ENCODE measurements at places on chromosomes 3 and 15. TPM values are rescaled to one million over a fixed set of nuclear protein-coding genes. Genes with fewer than 3 reads are reported as not detected.

Gene PIGBOS1
- 17.7 TPM for total RNA-seq

Gene TF
- total RNA-seq, result 0.59 TPM

DNA sequence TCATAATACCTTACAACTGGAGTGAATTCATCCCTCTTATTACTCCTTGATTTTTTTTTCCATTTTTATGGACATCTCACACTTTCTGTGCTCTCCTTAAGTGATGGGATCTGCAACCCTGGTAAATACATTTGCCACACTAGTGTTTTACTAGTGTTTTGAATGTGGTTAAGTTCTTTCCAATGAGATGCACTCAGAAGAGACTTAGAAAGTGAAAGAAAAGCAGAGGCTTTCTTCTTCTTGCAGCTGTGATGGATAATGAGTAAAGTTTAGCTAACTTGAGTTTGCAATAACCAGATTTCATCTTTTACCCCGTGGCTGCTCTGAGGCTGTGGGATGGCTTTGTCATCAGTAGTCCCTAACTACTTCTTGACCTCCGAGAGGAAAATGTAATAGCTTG lies 1248.4 kb downstream of the NSUN3 start:
- no peak for DNase-seq

Gene DAPK2
- 0.69 TPM for total RNA-seq

DNA sequence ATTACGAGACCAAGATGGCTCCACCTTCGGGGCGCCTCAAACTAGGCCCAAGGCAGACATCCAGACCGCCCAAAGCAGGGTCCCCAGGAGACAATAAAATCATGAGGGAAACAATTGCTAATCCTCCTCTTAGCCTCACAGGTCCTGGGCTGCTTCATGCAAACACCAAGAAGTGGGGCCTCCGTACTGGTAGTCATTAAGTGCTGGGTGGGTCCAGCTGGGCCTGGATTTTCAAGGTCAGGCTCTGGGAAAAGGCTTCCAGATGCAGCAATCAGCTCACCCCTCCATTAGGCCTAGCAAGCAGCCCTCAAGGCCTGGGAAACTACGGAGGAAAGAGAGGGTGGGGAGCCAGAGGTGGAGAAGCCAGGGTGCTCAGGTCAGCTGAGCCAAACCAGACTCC lies 634 bp downstream of the FBXL22 start:
- DNase-seq, result no peak

GRCh38 chr3:180250172-180250571 lies 213.4 kb upstream of the PEX5L start:
- no peak for DNase-seq

Gene CNTN4
- not detected for total RNA-seq

Gene CORO2B
- not detected for total RNA-seq

Gene PGBD4
- total RNA-seq, result 3.0 TPM

Gene GOLGA8O
- total RNA-seq, result not detected

Gene HSPBAP1
- total RNA-seq, result 25.5 TPM

Gene THPO
- not detected for total RNA-seq

GRCh38 chr3:14862661-14863230 lies 44.0 kb downstream of the FGD5 start:
- no peak for DNase-seq

Gene CTXND1
- total RNA-seq, result 1.9 TPM

Gene CLDN18
- total RNA-seq, result not detected

Gene FBXO40
- 0.08 TPM for total RNA-seq

- no peak for DNase-seq
Measured at GRCh38 chr3:115698851-115699591, 75.7 kb downstream of the GAP43 start.

DNA sequence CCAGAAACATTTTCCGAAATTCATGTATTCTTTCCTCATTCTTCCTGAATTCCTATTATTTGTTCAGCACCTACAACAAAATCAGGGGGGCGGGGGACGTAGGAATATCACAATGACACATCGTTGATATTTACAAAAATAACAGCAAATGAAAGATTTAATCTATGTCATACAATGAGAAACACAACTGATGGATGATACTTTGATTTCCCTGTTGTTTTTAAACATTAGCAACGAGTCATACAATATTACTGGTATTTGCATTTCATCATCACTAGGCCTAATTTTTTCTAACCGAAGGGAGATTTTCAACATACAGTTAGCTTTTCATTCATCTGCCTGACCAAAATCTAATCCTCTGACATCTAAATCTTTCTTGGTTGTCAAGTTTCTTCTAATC lies 45.3 kb upstream of the INO80 start:
- no peak for DNase-seq

DNA sequence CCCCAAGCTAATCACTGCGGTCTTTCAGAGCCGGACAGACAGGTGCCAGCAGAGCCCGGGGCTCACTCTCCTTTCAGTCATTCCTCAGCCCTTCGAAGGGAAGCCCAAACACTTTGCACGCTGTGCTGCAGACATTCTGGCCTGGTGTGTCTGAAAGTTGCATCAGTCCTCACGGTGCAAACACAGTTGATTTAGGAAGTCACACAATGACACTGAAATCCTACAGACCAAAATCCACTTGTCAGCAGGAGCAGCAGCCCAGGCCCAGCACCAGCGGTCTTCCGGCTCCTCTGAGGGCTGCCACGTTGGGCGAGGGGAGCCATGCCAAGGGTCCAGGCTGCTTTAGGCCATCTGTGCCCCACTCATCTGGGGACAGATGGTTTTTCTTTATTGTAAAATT lies 61.6 kb downstream of the RGMA start:
- DNase-seq, result no peak

Gene PCSK6
- total RNA-seq, result 11.1 TPM

Gene NEK10
- 0.32 TPM for total RNA-seq

Gene ONECUT1
- 5.0 TPM for total RNA-seq

DNA sequence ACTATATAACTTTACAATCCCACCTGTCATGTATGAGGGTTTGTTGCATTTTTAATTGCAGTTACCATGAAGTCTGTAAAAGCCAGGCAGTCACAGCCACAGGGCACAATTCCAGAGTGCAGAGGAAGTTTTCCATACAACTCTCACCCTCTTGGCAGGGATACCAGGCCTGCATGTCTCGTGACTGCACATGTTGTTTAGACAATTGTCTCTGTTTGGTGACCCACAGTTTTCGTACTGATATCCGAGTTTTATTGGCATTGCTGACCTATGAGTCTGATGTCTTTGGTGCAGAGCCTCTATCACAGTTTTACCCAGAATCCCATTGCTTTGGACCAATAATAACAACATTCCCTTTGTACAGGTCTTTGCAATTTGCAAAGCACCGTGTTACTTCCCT lies 24.9 kb upstream of the MYZAP start:
- DNase-seq, result peak; percentile 14

- DNase-seq, result peak; percentile 60
Measured at GRCh38 chr3:131349946-131350347, 31.6 kb upstream of the NUDT16 start.

DNA sequence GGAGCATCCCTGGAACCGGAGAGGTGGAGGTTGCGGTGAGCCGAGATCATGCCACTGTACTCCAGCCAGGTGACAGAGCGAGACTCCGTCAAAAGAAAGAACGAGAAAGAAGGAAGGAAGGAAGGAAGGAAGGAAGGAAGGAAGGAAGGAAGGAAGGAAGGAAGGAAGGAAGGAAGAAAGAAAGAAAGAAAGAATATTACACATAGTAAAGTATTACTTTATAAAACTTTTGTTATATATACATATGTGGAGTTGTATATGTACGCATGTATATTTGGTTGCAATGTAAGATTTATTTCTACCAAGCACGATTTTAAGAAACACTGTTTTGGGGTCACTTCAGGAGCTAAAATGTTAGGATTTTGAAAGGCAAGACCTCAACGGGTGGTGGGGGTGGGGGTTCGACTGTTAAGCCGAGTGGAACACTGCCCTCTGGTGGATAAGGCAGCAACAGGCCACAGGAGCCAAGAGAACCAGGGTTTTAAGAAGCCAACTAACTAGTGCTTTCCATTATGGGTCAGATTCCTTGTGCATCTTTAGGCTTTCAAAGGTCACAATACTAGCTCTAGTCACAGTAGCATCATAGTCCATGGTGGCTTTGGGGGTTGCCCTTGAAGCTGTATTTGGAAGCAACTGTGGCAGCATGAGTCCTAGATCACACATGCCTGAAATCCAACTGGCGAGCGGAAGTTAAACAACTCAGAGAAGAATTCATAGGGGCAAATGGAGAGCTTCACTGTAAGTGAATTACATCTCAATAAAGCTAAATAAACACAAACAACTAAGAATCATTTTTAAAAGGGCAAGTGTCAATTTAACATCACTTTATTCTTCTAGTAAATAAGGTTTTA lies 22.5 kb downstream of the GLB1 start:
- DNase-seq, result peak; percentile 82

GRCh38 chr3:31288641-31289100 lies 244.1 kb upstream of the STT3B start:
- DNase-seq, result peak; percentile 67

DNA sequence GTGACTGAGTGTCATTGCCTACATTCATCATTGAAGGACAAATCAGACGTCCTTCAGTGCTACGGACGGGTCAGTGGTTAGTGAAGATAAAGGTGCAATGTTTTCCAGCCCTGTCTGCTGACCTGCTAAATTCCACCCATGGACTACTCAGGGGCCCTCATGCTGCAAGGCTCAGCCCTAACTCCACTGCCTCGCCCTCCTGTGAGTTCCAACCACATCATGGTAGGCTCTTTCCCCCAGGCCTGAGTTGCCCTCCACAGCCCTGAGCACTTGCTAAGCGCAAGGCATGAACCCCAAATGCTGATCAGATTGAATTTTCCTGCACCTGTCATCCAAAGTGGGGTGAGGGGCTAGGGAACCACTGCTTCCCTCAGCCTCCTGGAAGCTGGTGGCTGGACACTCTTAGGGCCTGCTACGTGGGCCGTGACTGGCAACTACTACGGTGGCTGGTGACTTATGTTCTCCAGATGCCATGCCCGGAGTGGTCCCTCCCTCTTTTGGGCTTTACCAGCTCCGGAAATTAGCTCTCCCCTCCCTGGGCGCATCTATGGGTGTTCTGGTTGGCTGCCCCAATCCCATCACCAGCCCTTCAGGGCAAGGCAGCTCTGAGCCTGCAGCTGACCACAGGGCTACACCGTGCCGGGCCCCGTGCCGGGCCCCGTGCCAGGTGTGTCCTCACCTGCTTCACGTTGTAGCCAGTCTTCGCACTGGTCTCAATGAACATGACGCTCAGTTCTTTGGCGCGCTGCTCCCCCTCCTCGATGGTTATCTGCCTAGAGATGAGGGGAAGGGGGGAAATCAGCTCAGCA lies 32.1 kb downstream of the SRPRB start:
- no peak for DNase-seq

DNA sequence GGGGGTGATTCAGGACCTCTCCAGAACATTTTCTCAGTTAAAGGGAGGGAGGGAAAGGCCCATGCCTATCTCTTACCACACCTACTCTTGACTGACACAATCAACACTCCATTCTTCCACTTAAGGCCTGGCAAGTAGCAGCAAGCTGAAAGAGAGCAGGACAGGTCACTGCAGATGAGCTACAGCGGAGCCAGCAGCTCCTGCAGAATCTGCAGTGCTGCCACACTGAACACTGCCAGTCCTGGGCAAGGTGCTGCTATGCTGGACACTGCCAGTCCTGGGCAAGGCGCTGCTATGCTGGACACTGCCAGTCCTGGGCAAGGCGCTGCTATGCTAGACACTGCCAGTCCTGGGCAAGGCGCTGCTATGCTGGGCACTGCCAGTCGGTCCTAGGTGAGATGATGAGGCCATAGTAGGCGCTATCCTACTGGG lies 143.7 kb downstream of the MYLK start:
- DNase-seq, result no peak

- DNase-seq, result no peak
Measured at GRCh38 chr3:119647171-119647570, 13.2 kb downstream of the POPDC2 start.

GRCh38 chr3:25080461-25080860 lies 347.6 kb upstream of the RARB start:
- no peak for DNase-seq

Gene UMPS
- 34.9 TPM for total RNA-seq

Gene IMPG2
- total RNA-seq, result 0.03 TPM

Gene HTD2
- total RNA-seq, result 14.4 TPM

DNA sequence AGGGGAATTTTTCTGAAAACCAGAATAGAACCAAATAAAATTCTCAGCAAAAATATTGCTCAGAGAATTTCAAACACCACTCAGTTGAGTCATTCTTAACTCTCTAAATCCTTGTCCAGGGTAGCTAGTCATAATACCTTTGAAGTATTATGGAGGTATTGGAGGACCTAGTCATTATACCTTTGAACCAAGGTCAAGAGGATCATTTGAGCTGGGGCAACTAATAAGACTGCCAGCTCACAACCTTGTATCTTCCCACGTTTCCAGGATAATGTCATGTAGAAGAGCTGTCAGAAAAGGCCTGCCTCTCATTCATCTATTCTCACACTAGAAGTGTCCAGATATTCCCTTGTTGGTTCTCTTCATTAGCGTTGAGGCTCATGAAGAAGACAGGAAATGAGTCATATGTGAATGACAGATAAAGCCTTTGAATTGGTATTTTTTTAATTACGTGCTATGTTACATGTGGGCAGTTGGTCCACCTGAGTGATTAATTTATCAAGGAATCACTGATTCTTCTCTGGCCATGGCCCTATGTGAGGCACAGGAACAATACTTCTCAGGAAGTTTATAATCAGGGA lies 48.3 kb downstream of the TOPAZ1 start:
- no peak for DNase-seq

- no peak for DNase-seq
Measured at GRCh38 chr15:40334941-40335795, 5.6 kb downstream of the CCDC9B start.

Gene TGFBR2
- total RNA-seq, result 21.8 TPM

- DNase-seq, result no peak
Measured at GRCh38 chr3:102544741-102545140, 109.9 kb downstream of the ZPLD1 start.

DNA sequence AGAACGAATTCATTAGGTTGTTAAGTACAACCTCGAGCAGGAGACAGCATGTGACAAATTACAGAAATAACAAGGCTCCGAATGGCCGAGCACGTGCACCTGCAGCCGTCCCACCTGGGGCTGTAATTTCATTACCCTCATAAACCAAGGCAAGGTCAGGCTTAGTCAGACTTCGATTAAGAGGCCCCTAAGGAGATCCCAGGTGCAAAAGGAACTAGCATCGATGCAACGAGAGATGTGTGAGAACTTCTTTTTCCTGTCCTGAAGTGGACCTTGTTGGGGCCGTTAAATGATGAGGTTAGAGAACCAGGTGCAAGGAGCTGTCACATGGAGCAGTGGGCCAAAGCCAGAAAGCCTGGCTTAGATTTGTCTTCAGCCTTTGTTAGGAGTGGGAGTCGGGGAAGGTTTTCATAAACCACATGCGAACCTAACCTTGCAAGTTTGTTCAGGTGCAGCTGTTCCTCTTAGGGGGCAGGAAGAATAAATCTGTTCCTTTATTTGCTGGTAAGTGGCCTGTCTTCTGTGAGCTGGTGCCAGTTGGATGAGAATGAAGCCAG lies 559.9 kb upstream of the MCTP2 start:
- DNase-seq, result no peak

Gene TTBK2
- total RNA-seq, result 5.6 TPM

Measured in SK-MEL-5 (cell line).